GM23248 (cell line): ENCODE measurements at places on chromosomes 16 and 17.

DNA sequence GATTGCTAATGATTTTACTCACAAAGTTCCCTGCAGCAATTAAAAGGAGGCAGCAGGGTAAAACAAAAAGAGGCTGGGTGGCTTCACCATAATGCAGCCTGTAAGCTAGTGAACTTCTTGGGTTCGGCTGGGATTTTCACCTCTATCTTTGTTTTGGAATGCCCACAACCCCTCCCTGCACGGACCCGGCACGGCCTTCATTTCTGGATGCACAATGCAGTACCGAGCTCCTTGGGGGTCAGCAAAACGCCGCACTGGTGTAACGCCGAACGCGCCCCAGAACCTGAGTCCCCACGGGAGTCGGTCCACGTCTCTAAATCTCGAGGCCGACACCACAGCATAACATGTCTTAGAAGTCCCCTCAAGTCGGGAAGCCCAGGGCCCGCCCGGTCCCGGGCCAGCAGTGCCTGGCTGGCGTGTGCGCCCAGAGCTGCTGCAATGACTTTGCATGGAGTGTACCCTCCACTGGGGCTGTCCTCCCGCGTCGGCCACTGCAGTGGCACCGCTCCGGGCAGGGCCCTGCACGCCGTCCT lies 759 bp downstream of the UBE2O start:
- no peak for DNase-seq

- DNase-seq, result no peak
These were observed 10.3 kb downstream of the RPGRIP1L start for GRCh38 chr16:53693320-53693719.

GRCh38 chr17:4872786-4873185 lies 26.6 kb upstream of the C17orf107 start:
- no peak for DNase-seq

- DNase-seq, result no peak
These were observed 169.8 kb downstream of the MRTFB start for GRCh38 chr16:14240964-14241363.

GRCh38 chr16:28163699-28164098 lies 48.1 kb downstream of the XPO6 start:
- no peak for DNase-seq

- DNase-seq, result peak; percentile 96
These were observed 71.0 kb downstream of the COPRS start for GRCh38 chr17:31787857-31788570.

- DNase-seq, result peak; percentile 49
These were observed 8.1 kb upstream of the PPP1R27 start for GRCh38 chr17:81842725-81843504.

GRCh38 chr16:87801679-87802259 lies 36.0 kb upstream of the KLHDC4 start:
- DNase-seq, result no peak

- DNase-seq, result peak; percentile 57
These were observed 4.6 kb downstream of the PLCD3 start for GRCh38 chr17:45127548-45128300.

GRCh38 chr17:10394201-10394887 lies 21.5 kb upstream of the MYH13 start:
- no peak for DNase-seq

DNA sequence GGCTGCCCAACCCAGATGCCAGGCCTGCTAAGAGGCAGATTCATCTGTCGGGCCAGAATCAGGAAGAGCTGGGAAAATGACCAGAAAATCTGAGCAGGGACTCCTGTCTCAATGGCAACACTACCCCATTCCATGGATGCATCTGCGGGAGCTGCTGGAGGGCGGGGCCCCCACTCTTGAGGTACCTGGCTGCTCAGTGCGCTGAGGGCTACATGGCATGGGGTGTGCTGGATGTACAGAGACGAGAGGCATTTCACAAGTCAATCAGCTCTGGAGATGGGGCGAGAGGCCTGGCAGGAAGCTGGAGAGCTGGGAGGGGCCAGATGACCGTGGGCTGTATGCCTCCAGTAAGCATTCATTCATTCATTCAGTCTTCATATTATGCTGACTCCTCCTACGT lies 6.4 kb downstream of the SDK2 start:
- no peak for DNase-seq

GRCh38 chr16:17389384-17389783 lies 81.4 kb downstream of the XYLT1 start:
- peak; percentile 90 for DNase-seq

DNA sequence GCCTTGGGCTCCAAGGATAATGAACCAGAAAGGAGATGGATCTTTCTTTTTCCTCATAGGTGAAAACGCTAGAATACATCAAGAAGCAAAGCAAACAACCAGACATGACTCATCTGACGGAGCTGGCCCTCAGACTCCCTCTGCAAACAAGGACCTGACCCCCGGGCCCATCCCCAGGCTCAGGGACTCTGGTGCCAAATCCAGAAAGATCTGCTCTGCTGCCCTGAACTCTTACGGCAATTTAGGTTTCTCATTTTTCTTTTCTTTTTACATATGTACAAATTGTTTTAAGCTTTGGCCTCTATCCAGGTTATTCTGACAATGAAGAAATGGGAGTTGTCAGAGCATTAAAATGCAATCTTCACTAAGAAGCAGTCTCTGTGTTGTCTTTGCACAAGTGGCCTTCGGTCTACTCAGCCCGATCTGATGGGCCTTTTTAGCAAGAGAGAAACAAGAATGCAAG lies 17.7 kb downstream of the KNOP1 start:
- peak; percentile 73 for DNase-seq

GRCh38 chr16:66274335-66275110 lies 92.0 kb upstream of the CDH5 start:
- DNase-seq, result peak; percentile 57

DNA sequence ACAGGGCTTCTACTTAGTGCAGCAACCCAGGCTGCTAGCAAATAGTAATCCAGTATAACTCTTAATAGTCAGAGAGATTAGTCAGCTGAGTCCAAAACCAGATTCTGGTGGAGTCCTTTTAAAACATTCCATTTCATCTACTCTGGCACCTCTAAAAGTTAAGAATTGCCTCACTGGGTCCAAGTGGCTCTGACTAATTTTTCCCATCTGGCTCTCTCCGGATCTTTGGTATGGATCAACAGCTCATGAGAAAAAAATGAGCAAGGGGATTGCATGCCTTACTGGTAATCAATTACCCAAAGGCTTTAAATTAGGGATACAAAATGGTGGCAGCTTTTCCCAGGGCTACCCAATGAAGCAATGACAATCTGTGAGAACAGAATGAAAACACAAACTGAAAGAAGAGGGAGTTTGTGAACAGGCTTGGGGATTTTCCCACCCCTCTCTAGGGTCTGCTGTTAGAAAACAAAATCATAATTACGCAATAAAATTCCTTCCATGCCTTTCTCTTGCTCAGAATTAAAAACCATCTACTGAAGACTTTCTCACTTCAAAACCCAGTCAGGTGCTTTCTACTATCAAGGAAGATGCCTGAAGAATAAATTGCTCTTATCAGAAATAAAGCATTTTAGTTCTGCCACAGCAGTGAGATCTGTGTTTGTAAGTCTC lies 84.6 kb upstream of the PMFBP1 start:
- peak; percentile 95 for DNase-seq

DNA sequence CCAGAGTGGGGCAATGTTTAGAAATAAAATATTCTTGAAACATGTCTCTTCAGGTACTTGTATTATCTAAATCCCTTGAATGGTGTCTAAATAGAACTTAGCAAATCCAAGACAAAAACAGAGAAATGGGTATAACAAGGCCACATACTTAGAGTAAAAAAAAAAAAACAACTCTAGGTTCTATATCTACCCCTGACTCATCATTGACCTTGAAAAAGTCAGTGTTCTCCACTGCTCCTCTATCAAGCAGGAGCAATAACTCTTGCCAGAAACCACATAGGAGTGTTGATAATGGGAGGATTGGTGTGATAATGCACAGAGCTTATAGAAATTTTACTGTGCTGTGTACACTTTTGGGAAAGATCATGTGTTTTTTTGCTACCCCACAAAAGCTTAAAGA lies 296.6 kb upstream of the PMFBP1 start:
- peak; percentile 33 for DNase-seq

DNA sequence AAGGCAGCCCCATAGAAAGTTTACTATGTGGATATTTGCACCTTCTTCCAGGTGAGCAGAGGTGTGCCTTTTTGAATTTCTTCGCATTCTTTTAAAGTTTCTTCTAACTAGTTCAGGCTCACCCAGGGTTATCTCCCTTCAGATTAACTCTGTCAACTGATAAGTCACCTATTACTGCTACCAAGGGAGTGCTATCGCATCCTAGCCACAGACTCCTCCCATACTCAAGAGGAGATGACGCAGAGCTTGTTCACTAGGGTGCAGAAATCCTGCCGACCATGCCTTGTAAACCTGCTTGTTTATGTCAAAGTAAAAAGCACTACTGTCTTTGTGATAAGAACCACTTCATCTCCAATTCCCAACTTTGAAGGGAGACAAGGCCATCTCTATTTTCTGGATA lies 390.1 kb downstream of the RBFOX1 start:
- DNase-seq, result no peak

DNA sequence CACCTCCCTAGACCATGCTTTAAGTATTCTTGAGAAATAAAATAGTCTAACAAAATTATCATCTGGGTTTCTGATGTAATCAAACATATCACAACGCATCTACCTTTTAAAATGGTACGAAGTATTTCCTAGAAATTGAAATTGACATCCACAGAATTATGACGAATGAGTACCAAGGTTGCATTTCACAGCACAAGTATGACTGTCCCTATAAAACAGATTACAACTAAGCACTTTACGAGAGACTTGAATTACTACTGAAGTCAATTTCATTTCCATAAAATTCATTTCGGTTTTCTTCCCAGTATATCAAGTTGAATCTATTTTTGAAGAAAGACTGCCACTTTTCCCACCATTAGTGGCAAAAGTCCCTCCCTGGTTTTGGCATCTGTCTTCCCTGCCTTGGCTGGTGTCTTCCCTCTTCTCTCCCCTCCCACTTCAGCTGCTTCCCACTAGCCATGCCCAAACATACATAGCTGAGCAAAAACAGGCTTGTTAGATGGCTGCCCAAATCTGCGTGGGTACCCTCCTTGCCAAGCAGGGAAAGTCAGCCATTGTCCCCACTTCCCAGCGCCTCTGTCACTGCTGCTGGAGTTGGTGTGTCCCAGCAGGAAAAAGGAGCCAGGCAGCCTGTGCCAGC lies 29.2 kb downstream of the DNAH9 start:
- DNase-seq, result no peak

DNA sequence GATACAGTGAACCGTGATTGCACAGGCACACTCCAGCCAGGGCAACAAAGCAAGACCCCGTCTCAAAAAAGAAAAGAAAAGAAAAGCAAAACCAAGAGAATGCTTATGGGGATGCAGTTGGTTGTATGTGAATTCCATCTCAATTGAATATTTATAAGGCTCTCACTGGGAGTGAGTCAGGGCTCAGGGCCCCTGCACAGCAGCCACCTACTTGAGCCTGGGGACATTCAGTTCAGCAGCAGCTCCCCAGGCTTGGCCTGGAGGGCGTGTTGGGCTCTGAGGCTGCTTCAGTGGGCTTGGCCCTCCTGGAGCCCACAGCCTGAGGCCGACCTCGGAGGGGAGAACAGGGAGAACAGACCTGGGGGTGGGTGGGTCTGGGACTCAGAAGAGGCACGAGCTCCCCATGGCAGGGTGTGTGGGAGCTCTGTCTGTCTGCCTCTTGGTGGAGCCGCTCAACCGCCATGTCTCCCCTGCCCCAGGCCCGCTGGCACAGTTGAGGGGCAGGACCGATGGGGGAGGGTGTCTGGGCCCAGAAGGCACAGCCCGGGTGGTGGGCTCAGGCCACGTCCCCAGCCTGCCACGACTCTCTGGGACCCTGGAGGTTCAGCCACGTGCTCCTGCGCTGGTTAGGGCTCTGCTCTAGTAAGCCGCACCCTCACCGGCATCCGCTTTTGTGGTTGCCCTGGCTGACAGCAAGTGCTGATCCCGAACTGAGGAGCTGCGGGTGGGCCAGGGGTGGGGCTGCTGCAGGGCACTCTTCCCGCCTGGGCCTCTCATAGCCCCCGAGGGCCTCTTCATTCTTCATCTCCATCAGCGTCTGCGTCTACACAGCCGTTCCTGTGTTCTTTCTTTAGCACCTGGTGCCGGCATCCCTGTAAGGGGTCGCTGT lies 24.8 kb downstream of the ZFPM1 start:
- no peak for DNase-seq

GRCh38 chr17:28357901-28358197 lies 522 bp upstream of the POLDIP2 start:
- no peak for DNase-seq

- no peak for DNase-seq
These were observed 949.7 kb upstream of the RBFOX1 start for GRCh38 chr16:6382924-6383459.

GRCh38 chr17:83194761-83195329 lies 115.4 kb downstream of the METRNL start:
- peak; percentile 91 for DNase-seq

GRCh38 chr17:72517413-72518158 lies 396.8 kb downstream of the SOX9 start:
- no peak for DNase-seq

DNA sequence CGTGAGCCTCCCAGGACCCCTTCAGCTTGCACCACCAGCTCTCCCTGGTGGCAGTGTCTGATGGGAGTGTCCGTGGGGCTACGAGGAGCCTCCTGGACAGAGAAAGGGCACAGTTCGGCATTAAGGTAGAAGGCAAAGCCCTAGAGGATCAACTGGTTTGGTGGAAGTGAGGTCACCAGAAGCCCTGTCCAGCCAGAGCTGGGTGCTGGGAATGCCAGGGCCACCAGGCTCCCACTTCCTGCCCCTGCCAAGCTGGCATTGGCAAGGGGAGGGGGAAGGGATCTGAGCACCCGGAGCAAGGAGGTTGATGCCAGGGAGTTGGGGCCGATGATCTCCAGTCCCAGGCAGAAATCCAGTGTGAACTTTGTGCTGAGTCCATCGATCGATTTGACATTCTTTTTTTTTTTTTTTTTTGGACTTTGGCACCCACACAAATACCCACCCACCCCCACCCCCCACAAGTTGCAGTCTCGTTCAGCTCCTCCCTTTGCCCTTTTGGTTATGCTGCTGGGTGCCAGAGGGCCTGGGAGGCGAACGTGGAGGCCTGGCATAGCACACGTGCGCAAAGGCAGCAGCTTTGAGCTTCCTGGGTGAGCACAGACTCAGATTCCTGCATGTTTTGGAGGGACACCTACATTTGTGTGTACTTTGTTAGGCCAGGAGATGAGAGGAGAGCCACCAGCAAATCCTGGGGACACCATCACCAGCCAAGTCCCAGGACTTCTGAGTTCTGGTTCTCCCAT lies 2.1 kb downstream of the NHERF1 start:
- DNase-seq, result no peak
